Natural killer cell treated with Interleukin-12 subunit alpha and Interleukin-12 subunit beta and Interleukin-15 and Interleukin-18, amount 100 ng/mL, for 72 hours (primary cell): ENCODE measurements at places on chromosomes 12 and 14.

- DNase-seq: no peak
Observed at GRCh38 chr14:36065831-36066230, 110.7 kb downstream of the PTCSC3 start.

DNA sequence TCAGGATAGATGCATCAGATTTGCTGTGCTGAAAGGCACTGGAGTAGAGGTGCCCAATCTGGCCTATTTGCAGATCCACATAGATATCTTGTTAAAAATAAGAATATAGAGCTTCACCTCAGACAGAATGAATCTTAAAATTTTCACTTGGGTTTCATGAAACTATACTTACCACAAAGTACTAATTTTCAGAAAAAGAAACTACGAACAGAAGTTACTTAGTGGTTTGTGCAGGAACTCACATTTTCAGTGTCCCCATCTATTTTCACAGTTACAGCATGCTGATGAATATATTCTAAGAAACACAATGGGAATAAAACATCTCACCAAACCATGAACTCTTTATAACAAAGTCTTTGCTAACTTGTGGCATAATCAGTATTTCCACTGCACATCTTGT is 449.4 kb downstream of the RERGL start:
- DNase-seq: no peak

- no peak for DNase-seq
Observed at GRCh38 chr12:71159878-71160277, 2.1 kb upstream of the TSPAN8 start.

DNA sequence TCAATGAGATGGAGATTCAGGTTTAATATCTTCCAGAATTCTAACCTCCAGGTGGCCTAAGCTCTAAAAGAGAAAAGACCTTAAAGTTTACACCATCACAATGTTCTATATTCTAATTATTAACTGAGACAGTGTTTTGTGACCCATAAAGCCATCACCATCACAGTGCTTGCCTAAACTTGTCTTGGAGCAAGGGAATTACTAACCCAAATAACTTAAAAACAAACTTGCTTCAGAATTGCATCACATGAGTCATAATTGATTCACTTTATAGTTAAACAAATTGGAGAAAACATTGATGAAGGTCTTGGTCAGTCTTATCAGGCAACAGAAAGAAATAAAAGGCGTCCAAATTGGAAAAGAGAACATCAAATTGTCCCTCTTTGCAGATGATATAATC is 54.5 kb upstream of the ALG10 start:
- DNase-seq: no peak

DNA sequence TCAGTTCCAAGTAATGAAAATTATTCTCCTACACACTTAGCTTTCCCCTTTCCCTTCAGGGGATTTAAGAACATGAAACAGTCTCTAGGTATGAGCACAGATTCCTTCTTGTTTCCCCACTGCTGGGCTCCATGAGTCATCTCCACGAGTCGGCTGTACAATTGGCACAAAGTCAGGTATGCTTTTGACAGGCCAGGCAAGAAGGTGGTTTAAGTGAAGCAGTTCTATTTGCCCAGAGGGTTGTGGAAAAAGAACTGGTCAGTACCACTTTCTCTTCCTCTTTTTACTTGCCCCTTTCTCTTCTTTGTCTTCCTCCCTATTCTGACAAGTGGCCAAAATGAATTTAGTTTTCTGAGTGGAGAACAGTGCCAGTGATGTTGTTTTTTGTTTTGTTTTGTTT is 16.3 kb downstream of the DYNC1H1 start:
- DNase-seq: no peak

- DNase-seq: no peak
Observed at GRCh38 chr14:99078426-99078825, 193.6 kb downstream of the BCL11B start.

DNA sequence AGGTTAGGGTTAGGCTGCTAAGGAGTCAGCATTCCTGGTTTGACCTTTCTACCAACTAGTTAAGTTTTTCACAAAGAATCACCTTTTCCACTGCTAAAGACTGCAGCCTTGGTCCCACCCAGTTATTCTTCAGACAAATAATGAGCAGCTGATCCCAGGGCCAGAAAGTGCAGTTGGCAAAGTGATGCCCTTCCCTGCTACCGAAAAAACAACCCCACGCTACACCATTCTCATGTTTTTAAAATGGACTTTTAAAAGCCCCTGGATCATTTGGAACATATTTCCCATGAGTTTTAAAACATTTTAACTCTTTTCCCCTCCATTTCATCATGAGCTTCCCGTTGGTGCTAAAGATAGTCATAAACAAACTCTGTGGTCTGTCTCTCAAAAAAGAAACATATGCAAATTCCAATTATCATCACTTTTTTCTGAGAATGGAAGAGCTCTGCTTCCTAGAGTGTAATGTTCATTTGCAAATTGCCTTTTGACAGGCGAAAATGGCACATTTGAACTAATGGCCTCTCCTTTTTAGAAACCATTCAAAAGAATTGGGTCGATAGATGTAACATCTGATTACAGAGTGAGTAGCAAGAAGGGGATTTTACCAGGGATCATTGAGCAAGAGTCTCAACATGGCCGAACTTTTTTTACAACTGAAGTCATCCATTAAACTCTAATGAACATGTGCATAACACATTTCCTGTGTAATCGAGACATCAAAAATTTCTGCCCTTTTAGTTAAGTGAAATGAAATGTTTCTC is 129.3 kb upstream of the RAP1B start:
- peak; percentile 72 for DNase-seq

GRCh38 chr12:22986997-22987396 is 362.0 kb downstream of the ETNK1 start:
- no peak for DNase-seq

GRCh38 chr12:69392179-69392928 is 32.8 kb downstream of the YEATS4 start:
- DNase-seq: no peak

DNA sequence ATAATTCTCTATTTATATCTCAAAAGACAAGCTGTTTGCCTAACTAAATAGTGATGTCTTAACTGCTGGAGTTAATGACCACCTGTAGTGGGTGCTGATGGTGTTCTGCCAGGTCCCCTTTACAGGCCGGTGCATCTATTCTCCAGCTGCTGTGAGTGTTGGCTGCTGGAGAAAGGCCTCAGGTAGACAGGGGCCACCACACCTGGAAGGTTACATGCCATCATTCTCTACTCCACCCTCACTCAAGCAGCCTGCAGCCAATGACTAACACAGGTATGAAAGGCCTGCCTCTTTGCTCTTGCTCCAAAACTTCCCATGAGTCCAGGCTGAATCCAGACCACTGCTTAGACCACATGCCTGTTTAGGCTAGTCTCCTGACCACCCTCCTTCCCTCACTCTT is 73.9 kb downstream of the RPS6KA5 start:
- no peak for DNase-seq

- no peak for DNase-seq
Observed at GRCh38 chr12:106358396-106359241, 1.1 kb downstream of the POLR3B start.

DNA sequence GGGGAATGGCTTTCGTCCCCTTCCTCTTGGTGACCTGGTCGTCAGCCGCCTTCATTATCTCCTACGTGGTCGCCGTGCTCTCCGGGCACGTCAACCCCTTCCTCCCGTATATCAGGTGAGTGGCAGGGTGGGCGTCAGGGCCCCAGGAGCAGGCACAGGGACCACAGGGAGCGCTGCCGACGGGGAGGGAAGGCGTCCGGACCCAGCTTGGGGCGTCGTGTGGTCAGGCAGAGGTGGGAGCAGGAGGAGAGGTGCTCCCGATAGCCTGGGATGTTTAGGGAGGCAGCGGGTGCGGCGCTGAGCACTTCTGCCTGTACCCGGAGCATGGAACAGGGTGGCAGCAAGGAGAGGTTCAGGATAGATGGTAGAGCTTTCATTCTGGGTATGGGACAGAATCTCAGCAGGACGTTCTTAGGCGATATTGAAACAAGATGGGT is 444 bp downstream of the DRAM1 start:
- no peak for DNase-seq

- DNase-seq: peak; percentile 75
Observed at GRCh38 chr12:57845478-57846284, 848 bp downstream of the CTDSP2 start.
